Gastroesophageal sphincter (tissue), 4 donors: ENCODE measurements at places on chromosomes 6 and 20. TPM values are rescaled to one million over a fixed set of nuclear protein-coding genes. Genes with fewer than 3 reads are reported as not detected.

DNA sequence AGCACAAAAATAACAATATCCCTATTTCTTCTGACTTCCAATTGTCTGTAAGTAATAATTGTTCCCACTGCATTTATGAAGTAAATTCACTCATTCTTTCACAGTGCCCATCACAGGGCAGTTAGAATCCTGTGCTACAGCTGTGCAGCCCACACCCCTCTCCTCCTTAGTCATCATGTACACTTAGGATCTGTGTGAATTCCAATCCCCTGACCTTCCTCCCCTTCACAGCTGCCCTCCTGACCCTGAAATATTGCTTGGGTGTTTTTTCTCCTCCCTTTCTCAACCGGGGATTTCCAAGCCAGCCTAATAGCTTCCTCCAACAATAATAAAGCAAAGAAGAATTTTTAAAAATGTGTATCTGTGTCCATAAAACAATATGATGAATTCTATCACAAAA is 91.5 kb upstream of the BEND6 start:
- no peak for ATAC-seq

DNA sequence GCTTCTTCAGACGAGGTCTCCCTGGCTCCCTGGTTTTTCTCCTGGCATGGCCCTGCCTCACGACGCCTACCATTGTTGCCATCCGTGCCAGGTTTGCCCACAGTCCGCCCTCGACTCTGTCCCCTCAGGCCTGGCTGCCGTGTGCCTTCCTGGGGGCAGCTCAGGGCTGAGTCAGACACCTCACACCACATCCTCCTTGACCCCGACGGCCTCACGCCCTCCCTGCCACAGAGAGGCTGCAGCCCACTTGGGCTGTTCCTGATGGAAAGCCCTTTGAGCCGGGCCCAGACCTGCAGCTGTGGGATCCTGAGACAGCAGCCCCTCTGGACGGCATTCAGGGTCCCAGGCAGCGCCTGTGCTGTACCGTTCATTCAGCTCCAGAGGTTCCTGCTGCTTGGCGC is 108.3 kb downstream of the PSMB1 start:
- ATAC-seq = no peak

Gene ATF6B
- total RNA-seq = 23.6 TPM

DNA sequence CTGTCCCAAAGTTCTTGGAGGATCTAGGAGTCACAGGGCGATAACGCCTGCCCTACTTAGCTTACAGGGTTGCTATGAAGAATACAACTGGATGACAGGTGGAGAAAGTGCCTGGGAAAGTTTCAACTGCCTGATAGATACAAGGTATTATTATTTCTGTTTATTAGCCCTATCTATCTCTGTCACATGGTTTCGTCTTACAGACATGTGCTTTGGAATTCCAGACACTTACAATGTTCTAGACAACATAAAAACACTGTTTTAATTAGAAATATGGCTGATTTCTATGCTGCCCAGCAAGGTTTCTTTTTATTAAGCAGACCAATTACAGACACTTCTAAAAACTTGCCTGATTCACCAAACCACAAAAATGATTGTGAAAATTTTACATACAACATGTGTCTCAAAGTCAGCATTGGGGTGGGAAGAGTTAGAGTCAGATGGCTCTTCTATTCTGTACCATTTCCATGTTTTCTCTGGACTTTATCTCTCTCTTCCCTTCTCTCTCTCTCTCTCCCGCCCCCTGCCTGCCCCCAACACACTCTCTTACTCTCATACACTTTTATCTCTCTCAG is 50.0 kb downstream of the GJA10 start:
- ATAC-seq = no peak

Gene RBM12
- 18.9 TPM for total RNA-seq

Gene SAMD5
- total RNA-seq = 0.93 TPM

Gene PTK7
- 2.0 TPM for total RNA-seq

- ATAC-seq = no peak
Observed at GRCh38 chr6:5079692-5080091, 5.4 kb upstream of the PPP1R3G start.

DNA sequence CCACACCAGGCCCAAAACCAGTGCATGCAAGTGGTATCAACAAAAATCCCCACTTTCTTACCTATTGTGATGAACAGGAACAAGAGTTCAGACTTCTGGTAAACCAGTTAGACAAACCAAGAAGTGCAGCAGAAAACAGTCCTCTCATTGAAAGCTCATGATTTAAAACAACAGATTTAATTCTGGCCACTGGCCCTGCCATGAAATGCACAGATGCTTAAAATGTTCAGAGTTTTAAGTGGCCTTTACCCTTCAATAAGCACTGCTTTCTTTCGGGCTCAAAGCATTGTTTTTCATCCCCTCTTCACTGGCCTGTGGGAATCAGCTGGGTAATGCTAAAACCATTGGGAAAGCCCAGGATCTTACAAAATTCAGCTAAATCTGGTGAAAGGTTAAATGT is 102.4 kb upstream of the ISM1 start:
- no peak for ATAC-seq

GRCh38 chr20:62226707-62227590 is 6.9 kb upstream of the HRH3 start:
- ATAC-seq = no peak

DNA sequence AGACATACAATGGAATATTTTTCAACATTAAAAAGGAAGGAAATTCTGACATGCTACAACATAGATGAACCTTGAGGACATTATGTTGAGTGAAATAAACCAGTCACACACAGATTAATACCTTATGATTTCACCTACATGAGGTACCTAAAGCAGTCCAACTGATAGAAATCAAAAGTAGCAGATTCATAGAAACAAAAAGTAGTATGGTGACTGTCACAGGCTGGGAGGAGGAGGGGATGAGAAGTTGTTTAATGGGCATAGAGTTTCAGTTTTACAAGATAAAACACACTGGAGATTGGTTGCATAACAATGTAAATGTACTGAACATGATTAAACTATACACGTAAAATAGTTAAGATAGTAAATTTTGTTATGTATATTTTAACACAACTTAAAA is 48.5 kb upstream of the OLIG3 start:
- ATAC-seq = no peak

DNA sequence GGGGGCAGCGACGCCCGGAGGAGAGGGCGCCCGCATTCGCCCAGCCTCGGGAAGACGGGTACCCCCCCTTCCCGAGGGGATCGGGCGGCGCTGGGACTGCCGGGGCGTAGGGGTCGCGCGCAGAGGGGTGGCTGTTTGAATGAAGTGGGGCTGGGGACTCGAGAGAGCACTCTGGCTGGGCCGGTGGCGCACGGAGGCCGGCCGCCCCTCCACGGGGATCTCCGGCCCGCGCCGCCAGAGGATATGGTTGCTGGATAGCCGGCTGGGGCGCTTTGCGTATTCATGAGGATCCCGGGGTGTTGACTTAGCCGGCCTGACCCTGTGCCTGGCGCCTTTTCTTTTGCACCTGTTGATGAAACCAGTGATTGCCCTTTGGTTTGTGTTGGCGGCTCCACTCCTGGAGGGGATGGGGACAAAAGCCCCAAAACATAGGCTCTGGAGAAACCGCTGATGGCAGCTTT is 469 bp downstream of the SYNJ2 start:
- ATAC-seq = peak; percentile 11

GRCh38 chr6:160117137-160117536 is 4.5 kb upstream of the SLC22A1 start:
- ATAC-seq = no peak

DNA sequence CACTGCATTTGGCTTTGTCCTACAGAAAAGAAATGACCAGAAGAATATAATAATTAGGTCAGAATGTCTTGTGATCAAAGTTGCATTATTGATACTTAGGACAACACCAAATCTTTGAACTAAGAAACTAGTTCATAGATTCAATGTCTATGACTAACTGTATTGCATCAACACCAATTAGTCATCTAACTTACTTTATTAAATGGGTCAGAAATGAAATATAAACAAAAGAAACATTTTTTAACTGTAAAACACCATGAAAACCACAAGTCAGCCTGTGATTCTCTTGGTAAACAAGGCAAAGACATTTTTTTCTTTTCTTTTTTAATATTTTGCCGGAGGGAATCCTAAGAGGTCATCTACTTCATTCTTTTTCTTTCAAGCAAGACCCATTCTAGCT is 114.1 kb upstream of the HDDC2 start:
- no peak for ATAC-seq

Gene METTL24
- total RNA-seq = 21.1 TPM

Gene DLL1
- 6.1 TPM for total RNA-seq

- no peak for ATAC-seq
Observed at GRCh38 chr20:37849566-37849965, 53.4 kb upstream of the VSTM2L start.

Gene HSPA1L
- 3.9 TPM for total RNA-seq

Gene MDFI
- total RNA-seq = 6.5 TPM

Gene SUMO4
- not detected for total RNA-seq

Gene DNMT3B
- total RNA-seq = 0.47 TPM

DNA sequence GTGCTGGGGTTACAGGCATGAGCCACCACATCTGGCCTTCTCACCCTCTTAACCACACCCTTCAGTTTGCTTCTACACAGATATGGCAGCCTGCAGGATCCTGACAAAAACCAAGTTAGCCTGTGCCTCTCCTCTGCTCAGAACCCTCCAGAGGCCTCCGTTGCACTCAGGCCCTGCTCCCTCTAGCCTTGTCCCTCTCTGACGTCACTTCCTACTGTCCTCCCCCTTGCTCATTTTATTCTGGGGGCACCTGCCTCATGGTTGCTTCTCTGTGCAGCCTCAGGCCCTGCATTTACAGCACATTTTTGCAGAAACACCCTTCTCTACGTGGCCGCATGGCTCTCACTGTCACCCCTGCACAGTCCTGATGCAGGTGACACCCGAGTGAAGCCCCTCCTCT is 105.6 kb downstream of the CDC5L start:
- no peak for ATAC-seq

Gene NKX2-2
- not detected for total RNA-seq

GRCh38 chr6:87174078-87174579 is 18.8 kb downstream of the ZNF292 start:
- ATAC-seq = peak; percentile 51

DNA sequence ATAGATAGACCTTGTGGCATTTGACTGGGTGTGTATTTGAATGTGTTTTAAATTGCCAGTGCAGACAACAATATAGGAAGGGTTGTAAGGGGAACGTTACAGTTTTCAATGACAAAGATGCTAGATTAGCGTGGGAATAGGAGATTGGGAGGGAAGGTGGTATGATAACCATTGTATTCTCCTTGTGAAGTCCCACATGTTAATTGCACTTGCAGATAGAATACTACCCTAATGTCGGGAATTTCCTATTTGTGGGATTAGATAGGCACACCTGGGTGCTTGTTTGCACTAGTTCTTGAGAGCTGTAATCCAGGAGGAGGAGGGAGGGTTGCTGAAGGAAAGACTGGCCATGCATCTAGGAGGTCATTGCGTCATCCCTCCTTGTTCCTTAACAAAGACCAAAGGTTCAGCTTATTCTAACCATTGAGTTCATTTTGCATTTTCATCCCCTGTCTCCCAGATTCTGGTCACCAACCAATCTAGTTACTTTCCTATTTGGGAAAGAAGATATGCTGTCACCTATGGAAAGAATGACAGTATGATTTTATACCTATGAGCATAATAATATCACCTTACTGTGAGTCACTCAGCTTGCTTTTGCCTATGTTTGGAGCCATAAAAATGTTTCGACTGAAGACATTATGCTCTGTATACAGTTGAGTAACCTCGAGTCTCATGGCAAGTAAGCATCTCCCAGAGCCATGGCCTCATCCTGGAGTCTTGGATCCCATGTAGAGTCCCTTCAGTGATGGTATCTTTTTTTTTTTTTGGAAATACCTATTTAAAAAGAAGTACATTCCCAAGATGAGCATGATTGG is 201.5 kb downstream of the DTNBP1 start:
- no peak for ATAC-seq

DNA sequence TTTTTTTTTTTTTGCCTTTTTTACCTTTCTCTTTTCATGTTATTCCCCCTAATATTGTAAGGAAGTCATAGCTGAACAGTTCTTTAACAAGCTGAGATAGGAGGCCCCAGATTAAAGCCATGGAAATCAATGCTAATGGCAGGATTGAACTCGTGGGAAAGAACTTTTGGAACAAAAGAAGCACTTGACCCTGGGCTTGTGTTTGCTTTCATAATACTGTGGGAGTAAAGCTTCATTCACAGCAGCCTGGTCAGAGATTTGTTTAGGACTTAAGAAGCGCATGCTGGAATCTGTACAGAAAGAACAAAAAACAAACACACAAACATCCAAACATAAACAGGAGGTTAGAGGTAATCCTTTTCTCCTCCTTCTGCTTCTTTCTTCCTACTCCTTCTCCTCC is 5.1 kb downstream of the HEY2 start:
- ATAC-seq = no peak

DNA sequence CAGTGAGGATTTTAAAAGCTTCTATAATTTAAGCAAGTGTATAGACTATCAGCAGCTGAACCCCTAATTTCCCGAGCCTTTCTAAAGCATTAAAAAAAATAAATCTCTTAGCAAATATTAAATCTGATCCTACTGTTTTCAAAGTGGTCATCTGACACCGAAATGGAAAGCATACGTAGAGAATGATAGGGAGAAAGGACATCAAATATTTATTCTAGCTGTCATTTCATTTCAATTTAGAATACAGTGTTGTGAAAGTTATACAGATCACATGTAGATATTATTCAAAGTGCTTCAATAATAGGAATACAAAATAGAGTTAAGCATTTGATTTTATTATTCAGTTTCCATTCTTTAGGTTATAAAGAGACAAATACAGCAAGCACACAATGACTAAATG is 61.9 kb upstream of the PKIB start:
- ATAC-seq = no peak

Gene EPB41L2
- 57.2 TPM for total RNA-seq

DNA sequence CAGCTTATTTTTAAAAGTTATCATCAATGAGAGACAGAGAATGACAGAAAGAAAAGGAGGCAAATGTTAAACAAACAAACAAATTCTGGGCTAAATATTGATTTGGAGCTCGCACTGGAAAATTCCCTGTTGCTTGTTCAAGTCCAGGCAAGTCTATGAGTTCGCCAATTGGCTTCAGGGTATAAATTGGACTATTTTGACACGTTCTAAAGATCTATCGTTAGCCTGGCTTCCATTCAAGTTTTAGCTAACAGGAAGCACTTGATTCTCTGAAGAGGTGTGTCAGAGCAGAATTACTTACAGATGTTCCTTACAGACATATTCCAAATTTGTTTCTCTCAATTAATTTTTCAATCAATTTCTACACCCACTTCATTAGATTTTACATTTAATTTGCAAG is 15.8 kb upstream of the RFPL4B start:
- ATAC-seq = no peak

DNA sequence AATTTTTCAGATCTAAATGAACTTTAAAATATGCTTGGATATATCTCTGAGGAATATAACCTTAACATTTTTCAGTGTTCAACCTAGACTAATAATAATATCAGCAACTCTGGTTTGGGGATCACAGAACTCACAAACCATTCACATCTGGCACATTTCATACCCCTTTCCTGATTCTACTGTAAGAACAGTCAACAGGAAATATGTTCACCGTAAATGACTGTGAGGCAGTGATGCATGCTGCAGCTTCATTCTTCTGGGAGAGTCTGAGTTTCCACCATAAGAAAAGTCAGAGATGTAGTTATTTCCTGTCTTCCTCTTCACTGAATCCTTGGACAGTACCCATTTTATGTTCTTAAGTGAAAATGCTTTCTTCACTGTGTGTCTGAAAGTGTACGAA is 134.2 kb upstream of the IFNGR1 start:
- no peak for ATAC-seq
